ENCODE measurements at places on chromosomes 1 and 21. TPM values are rescaled to one million over a fixed set of nuclear protein-coding genes. Genes with fewer than 3 reads are reported as not detected.

- DNase-seq = no peak
Measured at GRCh38 chr1:74591949-74592348, 79.5 kb upstream of the LRRC53 start.

- DNase-seq = peak; percentile 35
Measured at GRCh38 chr1:206930210-206930798, 8.6 kb upstream of the FCMR start.

DNA sequence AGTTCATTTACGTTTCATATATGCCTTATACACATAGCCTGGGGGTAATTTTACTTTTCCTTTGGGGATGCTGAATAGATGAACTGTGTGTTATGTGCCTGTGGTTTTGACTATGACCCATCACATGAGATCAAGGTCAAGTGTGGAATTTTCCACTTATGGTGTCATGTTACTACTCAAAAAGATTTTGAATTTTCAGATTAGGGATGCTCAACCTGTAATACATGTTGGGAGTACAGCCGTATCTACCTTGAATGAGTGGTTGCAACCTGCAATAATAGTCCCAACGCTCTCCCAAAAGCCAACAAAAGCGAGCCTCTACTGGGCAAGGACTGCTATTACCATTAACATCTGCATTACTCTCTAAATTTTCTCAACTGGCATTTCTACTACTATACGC, 68.5 kb upstream of the SDC3 start:
- no peak for DNase-seq

DNA sequence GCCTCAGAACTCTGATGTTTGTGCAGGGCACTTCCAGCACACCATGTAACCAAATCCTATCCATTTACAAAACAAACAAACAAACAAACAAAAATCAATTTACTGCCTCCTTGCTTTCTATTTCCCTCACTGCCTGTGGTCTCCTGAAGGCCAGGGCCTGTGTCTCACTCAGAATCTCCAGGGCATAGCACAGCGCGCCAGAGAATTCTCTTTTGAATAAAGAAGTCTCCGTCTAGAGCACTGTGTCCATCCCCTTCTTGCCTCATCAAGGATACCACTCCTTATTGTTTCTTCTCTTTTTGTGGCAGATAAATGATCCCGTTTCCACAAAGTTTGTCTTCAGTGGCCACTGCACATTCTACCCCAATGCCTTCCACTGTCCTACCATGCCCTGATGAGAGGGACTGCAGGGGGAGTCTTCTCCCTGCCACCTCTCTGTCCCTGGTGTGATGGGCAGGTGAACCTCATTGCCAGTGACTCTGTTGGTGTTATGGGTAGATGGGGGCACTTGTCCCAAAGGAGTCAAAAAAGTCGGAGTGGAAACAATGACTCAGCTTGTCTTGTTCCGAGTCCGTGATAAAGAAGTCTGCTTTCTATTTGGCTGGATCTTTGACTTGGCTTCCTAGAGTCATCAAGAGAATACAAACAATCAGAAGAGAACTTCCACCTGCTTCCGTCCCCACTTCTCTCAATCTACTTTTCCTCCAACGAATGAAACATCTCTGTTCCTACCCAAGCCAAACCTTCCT, 30.0 kb downstream of the XCL2 start:
- DNase-seq = peak; percentile 36

TMPRSS15 gene
- total RNA-seq = 0.40 TPM

DNA sequence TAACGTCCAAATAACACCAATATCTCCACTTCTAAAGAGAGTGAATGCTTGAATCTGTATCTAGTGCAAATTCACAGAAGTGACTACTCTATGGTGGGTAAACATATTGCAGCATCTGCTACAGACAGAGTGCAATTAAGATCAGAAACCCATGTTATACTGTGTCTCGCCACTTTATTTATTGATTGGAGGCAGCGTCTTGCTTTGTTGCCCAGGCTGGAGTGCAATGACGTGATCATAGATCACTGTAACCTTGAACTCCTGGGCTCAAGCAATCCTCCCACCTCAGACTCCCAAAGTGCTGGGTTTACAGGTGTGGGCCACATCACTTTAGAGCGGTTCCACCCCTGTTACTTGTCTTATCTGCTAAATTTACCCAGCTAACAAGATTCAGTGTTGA, 57.0 kb downstream of the HLCS start:
- no peak for DNase-seq

PRAMEF7 gene
- total RNA-seq = not detected

- no peak for DNase-seq
Measured at GRCh38 chr1:220320709-220321108, 48.5 kb upstream of the RAB3GAP2 start.

RABGAP1L gene
- 27.2 TPM for total RNA-seq

CD101 gene
- 3.5 TPM for total RNA-seq

GBP1 gene
- 7.8 TPM for total RNA-seq

- DNase-seq = peak; percentile 58
Measured at GRCh38 chr1:69191335-69191734, 376.4 kb upstream of the LRRC7 start.

Data from muscle of leg (tissue), 16 donors.